ENCODE measurements at places on chromosomes 2 and 18. TPM values are rescaled to one million over a fixed set of nuclear protein-coding genes. Genes with fewer than 3 reads are reported as not detected.

XDH gene
- total RNA-seq, result not detected

DNA sequence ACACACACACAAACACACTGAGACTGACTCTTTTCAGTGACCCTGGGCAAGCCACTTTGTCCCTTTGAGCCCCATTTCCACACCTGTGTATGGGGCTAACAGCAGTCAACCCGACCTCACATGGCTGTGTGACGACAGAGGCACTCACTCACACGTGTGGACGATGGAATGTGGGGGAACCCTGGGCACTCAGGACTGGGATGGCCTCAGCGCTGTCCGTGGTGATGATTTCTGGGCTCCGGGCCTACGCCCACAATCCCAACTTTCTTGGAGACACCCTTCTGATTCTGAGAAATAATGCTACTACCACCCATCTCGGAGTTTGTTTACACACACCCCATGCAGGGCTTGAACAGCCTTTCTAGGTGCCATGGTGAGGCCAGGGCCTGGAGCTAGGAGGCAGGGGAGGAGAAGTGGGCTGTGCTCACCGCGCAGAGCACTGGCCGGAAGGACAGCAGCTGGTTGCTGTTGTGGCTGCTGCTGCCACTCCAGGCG is 1.5 kb downstream of the CRYBA2 start:
- DNase-seq, result no peak

REG3A gene
- not detected for total RNA-seq

GRCh38 chr2:232809349-232810124 is 33.2 kb upstream of the KCNJ13 start:
- DNase-seq, result no peak

DNA sequence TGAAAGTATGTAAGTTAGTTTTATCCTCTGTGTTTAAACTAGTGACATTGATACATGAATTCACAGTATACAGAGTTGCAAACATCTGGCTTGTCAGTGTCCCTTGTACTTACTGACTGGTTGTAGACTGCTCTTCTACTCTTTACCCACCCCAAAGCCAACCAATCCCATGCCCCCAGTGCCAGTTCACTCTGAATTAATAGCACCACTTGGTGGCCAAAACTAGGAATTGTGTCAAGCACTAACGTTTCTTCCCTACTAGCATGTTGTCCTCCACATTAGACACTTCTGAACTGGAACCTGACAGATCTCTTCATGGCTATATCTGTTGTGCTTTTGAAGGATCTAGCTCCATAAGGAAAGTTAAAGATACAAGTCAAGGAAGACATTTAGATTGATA is 27.2 kb upstream of the OTX1 start:
- DNase-seq, result no peak

- no peak for DNase-seq
These were observed 39.6 kb upstream of the DAPL1 start for GRCh38 chr2:158755310-158756087.

MEP1B gene
- not detected for total RNA-seq

GRCh38 chr2:6872394-6872793 is 5.2 kb upstream of the RSAD2 start:
- DNase-seq, result no peak

ABCG8 gene
- total RNA-seq, result not detected

DNA sequence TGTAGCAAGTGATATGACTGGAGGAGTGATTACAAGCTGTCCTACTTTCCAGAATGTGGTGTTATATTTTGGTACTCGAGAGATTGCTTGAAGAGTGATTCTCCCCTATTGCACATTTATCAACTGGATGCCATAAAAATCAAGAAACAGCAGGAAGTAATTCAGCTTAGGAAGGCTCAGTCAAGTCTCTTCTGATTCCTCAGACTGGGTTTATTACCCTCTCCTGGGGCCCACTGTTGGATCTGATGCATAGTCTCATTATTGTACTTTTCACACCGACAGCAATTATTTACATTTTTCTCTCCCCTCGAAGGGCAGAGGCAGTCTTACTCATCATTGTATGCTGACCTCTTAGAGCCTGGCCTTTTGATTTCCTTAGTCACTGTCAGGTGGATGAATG is 9.3 kb downstream of the NOSTRIN start:
- no peak for DNase-seq

GRCh38 chr2:36731941-36732672 is 35.6 kb downstream of the VIT start:
- DNase-seq, result no peak

STK39 gene
- total RNA-seq, result 33.4 TPM

DNA sequence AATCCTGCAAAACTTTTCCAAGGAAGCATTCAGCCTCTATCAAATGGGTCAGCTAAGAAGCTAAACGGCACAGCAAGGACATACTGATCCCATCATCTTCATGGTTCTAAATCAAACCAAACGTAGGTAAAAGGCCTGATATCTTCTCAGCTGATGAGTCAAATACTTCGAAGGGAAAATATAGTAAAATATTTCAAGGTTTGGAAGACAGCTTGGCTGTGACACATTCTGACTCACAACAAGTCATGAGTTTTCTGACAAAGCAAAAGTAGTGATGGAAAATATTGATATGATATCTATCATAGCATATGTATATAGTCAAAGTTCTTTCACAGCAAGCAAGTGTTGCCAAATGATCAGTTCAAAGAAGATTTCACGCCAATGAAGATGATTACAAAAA is 31.5 kb downstream of the DOCK10 start:
- DNase-seq, result no peak

DNA sequence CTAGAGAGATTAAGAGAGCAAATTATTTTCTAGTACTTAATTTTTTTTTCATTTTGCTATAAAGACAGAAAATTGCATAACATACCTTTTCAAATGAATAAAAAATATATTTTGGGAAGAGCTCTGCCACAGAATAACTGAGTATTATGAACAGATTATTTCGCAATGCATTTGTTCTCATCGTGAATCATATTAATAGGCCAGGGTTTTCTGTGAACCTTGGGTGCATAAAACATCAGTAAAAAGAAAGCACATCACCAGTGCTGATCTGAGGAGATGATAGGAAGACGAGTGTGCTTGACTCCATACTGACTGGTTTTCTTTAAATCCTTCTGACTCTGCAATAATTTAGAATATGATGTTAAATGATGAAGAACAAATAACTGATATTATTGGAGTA is 409.1 kb downstream of the CPS1 start:
- DNase-seq, result no peak

DNA sequence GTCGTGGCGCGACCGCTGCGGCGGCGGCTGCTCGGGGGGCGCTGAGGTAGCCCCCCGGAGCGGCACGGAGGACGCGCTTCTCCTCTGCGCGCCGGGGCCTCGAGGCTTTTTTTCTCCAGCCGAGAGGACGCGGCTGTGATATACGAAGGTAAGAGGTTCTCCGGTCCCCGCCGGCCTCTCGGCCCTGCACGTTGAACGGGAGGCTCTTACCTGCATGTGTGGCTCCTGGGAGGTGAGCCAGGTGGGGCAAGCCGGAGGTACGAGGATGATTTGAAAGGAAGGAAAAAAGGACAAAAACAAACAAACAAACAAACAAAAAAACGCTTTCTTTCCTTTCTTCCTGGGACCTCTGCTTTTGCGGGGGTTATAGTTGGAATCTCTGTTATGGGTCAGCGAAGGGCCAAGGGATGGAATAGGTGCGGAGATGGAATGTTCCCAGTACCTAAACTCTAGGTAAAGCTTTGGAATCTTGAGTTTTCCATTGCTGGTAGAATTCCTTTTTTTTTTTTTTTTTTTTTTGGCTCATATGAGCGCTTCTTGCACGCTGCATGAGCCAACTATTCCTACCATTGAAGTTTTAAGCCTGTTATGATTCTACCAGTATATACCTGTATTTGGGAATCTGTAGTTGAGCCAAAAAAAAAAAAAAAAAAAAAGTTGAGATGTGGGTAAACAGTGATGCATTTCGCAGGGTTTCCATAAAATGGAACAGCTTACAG is 674 bp downstream of the PTPN4 start:
- no peak for DNase-seq

DBI gene
- total RNA-seq, result 192 TPM

DNA sequence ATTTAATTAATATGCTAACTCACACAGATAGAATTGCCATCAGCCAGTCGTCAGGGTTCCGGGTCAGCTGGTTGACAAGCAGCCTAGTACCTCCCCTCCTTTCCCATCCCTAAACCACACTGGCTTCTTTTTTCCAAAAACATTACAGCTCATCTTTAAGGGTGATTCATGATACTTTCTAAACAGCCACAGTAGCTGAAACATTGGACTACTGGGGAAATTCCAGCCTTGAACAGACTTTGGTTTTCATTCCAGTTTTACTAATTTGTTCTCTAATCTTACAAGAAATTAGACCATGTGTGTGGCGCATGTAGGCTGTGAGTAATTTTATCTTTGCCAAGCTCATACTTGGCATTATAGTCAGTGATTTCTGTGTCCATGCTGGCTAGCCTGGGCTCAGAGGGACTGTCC is 110.8 kb downstream of the FMNL2 start:
- no peak for DNase-seq

NIF3L1 gene
- 37.0 TPM for total RNA-seq

GRCh38 chr2:163593982-163594381 is 141.8 kb downstream of the FIGN start:
- no peak for DNase-seq

GRCh38 chr2:74982577-74982976 is 24.1 kb downstream of the POLE4 start:
- no peak for DNase-seq

- no peak for DNase-seq
These were observed 14.2 kb upstream of the NR4A2 start for GRCh38 chr2:156346731-156347130.

DNA sequence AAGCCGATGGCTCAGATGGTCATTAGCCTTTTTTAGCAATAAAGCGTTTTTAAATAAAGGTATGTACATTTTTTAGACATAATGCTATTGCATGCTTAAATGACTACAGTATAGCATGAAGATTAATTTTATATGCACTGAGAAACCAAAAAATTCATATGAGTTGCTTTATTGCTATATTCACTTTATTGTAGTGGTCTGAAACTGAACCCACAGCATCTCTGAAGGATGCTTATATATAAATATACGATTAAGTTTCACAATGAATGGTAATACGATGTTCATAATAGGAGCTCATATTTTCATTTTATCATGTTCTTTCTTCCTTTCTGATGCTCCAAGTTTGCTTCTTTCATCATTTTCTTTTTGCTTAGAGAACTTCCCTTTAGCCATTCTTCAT is 132.8 kb downstream of the DNAH6 start:
- no peak for DNase-seq

DNA sequence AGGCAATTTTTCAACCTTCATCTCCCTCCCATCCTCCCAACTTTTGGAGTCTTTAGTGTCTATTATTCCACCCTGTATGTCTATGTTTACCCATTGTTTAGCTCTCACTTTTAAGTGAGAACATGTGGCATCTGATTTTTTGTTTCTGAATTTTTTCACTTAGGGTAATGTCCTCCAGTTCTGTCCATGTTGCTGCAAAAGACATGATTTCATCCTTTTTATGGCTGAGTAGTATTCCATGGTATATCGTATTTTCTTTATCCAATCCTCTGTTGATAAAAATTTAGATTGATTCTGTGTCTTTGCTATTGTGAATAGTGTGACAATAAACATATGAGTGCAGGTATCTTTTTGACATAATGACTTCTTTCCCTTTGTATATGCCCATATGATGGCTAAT is 48.2 kb downstream of the G6PC2 start:
- no peak for DNase-seq

DNA sequence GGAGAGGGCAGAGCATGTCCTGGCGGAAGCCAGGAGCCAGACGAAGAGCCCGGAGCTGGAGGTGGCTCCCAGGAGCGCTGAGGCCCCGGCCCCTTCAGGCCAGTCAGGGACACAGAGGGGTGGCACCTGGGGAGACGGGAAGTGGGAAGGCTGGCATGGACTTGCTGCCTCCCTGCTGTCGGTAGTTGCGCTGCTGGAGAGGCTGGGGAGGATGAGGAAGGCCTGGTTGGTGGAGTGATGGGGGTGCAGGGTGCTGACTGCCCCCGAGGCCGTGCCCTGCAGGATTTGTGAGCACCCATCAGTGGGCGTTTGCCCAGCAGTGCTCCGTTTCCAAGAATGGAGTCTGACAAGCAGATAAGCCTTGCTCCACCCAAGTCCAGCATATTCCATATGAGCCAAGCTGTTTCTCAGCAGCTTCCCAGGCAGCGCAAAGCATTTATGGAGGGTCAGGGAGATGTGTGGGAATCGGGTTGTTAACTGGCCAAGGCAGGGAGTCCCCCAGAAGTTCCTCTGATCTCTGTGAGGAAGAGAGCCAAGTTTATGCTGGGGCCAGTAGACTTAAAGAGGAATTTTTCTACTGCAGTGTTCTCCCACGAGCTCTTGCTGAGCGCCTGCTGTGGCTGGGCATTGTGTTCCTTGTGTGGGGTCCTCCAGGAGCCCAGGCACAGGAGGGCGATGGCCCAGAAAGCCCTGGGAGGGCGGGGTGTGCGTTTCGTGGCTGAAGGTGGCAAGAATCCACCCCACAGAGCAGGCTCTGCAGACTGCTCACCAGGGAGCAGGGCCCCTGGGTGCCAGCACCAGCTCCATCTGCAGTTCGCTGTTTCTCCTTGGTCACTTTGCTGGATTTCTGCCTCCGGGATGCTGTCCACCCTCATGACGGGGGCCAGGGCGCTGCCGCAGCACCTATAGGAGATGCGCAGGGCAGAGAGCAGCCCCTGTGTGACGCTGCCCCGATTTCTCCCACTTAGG is 250.2 kb downstream of the ALPK2 start:
- no peak for DNase-seq

- peak; percentile 24 for DNase-seq
These were observed 8.3 kb downstream of the WIPF1 start for GRCh38 chr2:174589334-174589733.

MGAT5 gene
- total RNA-seq, result 48.5 TPM
